ENCODE measurements at places on chromosomes 16 and 17. TPM values are rescaled to one million over a fixed set of nuclear protein-coding genes. Genes with fewer than 3 reads are reported as not detected.

GRCh38 chr17:69762766-69763165, 312.3 kb upstream of the KCNJ16 start:
- DNase-seq = no peak

GRCh38 chr17:81315129-81315884, 20.2 kb upstream of the SLC38A10 start:
- DNase-seq = no peak

DNA sequence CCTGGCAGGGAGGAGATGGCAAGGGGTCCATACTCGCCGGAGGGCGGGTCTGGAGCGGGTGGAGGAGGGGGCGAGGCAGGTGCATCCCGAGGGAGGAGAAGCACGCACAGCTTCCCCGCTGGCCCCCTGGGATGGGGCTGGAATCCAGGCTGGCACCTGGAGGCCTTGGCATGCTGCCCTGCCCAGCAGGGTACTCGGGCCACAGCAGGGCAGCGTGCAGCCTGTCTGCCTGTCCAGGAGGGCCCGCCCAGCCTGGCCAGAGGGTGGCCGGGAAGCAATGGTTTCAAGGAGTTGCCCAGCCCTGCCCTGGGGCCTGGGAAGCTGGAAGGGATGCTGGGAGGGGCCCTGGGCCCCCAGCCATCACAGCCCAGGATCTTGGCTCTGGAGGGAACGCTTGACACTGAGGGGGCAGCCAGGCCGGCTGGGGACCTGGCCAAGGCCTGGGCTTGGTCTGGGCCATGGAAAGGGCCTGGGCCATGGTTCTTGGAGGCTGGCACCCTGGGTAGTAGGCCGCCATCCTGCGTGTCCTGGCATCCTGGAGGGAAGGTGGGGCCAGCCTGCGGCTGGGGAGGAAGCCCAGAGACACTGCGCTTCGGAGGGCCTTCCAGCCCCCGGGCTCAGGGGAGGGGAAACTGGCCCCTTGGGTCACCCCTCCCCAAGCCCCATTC, 1.1 kb downstream of the GLIS2 start:
- DNase-seq = no peak

DNA sequence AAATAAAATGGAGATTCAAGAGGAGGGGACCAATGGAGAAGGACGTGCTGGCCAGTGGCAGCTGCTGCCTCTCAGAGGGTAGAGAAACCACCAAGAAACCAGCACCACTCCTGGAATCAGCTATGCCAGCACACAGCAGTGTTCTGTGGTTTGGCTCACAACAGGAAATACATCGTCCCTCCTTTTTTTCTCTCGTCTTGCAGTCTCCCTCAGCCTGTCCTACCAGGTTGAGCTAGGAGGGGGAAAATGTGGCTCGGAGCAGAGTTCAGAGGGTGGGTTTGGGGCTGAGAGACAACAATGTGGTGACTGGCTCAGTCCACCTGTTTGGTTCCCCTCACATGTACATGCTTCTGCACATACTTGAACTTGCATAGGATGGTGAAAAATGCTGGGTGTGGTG, 19.9 kb upstream of the SLC16A5 start:
- no peak for DNase-seq

ZDHHC1 gene
- 16.7 TPM for total RNA-seq

DNA sequence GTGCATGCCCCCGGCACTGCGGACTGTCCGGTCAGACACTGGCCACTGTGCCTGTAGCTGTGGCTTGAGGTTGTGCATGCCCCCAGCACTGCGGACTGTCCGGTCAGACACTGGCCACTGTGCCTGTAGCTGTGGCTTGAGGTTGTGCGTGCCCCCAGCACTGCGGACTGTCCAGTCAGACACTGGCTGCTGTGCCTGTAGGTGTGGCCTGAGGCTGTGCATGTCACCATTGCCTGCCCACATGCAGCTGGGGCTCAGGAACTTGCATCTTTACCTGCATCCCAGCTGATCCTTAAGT, 5.2 kb downstream of the MTHFSD start:
- no peak for DNase-seq

CCL14 gene
- not detected for total RNA-seq

GRCh38 chr17:71438631-71439146, 682.1 kb upstream of the SOX9 start:
- no peak for DNase-seq

DNA sequence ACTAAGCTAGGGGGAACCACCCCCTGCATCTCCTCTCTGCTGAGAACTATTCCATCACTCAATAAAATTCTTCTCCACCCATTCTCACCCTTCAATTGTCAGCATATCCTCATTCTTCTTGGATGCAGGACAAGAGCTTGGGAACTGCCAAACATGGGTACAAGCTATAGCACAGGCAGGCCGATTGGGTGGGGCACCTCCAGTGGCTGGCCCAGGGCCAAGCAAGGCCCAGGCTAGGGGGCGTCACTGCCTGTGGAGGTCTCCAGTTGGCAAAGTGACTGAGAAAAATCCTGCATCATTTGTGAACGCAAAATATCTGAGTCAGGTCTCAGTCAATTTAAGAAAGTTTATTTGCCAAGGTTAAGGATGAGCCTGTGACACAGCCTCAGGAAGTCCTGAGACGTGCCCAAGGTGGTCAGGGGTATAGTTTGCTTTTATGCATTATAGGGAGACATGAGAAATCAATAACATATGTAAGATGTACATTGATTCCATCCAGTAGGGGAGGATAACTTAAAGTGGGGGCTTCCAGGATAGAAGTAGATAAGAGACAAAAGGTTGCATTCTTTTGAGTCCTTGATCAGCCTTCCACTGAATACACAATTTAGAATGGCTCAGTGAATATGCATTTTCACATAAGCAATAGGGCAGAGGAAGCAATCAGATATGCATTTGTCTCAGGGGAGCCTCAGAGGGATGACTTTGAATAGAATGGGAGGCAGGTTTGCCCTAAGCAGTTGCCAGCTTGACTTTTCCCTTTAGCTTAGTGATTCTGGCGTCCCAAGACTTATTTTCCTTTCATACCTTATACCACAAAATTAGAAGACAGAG, 21.5 kb upstream of the DHRS7B start:
- DNase-seq = no peak

DNA sequence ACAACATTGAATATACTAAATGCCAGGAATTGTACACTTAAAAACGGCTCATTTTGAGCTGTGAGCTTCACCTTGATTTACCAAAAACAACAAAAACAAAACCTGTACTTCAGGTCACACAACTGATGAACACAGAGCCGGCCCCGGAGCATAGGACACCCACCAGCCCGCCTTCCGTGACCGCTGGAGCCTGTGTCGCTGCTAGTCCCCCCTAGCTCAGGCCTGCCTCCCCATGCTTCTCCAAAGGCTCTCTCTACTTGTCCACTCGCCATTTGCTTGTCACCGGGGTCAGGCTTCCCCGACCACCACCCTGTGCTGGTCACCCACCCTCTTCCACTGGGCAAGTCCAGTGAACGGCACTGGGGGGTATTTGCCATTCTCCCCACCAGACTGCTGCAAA, 113.8 kb upstream of the TNRC6C start:
- DNase-seq = no peak

GRCh38 chr16:5738586-5738985, 641.0 kb upstream of the EEF2KMT start:
- no peak for DNase-seq

GRCh38 chr17:39676198-39676819, 8.1 kb downstream of the PNMT start:
- no peak for DNase-seq
